Fibroblast of the conjunctiva (primary cell): ENCODE measurements at places on chromosomes 7 and 10.

- DNase-seq = no peak
Observed at GRCh38 chr7:50226145-50226544, 78.4 kb upstream of the IKZF1 start.

GRCh38 chr7:12119620-12120303, 91.3 kb upstream of the TMEM106B start:
- no peak for DNase-seq

GRCh38 chr10:131083915-131084790, 227.4 kb downstream of the TCERG1L start:
- DNase-seq = no peak

DNA sequence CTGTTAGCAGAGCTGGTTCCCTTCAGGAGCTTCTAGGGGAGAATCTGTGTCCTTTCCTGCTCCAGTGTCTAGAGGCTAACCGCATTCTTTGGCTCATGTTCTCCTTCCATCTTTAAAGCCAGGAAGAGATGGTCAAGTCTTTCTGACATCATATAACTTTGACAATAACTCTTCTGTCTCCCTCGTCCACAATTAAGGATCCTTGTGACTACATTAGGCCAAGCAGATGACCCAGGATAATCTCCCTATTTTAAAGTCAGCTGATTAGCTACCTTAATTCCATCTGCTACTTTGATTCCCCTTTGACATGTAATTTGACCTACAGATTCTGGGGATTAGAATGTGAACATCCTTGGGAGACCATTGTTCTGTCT, 28.1 kb upstream of the SLC26A4 start:
- no peak for DNase-seq

DNA sequence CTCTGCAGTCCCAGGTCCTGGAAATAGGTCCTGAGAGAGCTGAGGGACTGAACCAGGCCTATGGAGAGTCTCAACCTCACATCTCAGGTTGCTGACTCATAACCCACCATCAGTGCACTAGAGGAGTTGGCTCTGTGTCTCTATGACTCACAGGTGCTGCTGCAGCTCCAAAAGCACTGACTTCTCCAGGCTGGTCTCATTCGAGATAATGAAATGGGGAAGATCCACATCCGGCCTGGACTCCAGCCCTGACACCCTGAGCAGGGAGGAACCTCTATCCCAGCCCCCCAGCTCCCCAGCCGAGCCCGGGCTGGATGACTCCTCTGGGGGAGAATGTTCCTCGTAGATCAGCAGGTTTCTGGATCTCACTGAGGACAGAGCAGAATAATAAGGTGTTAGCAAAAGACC, 35.5 kb upstream of the DGKI start:
- DNase-seq = peak; percentile 89
